ENCODE measurements at places on chromosomes 5 and 9. TPM values are rescaled to one million over a fixed set of nuclear protein-coding genes. Genes with fewer than 3 reads are reported as not detected.

Gene MSMP
- not detected for total RNA-seq

Gene GCNT4
- total RNA-seq = 7.2 TPM

DNA sequence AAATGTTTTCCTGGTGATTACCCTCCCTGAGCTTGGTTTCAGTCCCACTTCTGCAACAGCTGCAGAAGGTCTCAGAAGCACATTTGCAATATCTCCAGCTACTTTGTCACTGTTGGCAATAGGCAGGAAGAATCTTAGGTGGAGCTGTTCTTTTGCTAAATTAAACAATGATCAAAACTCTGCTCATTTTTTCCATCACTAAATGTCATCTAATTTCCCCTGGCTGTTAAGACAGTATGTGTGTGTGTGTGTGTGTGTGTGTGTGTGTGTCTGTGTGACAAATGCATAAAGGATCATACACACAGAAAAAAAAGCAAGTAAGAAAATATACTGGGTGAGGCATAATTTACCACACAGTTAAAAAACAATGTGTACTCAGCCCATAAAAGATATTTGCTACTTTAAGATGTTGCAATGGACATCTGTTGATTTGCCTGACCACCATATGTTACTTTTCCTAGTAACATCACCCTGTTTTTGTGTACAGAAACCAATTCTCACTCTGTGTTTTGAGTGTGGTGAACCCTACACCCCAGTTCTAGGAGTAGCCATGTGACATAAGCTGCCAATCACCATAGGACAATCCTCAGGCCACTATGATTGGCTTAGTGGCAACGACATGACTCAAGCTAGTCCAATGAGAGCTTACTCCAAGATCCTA, 572.6 kb upstream of the CLINT1 start:
- H3K4me3 ChIP-seq = no peak overlapping the region
- H3K27ac ChIP-seq = no peak overlapping the region
- no peak for DNase-seq
- H3K36me3 ChIP-seq = no peaks in the 10 kb centered on the region
- H3K4me1 ChIP-seq = peaks cover 11% of the 10 kb centered on the region

Gene GDNF
- not detected for total RNA-seq

Gene PLAC8L1
- total RNA-seq = not detected

Gene PSIP1
- total RNA-seq = 127 TPM

Gene F2RL1
- 2.1 TPM for total RNA-seq

- no peak overlapping the region for H3K27ac ChIP-seq
- no peaks in the 10 kb centered on the region for H3K36me3 ChIP-seq
Observed at GRCh38 chr9:130296783-130297055, 31.2 kb downstream of the HMCN2 start.

DNA sequence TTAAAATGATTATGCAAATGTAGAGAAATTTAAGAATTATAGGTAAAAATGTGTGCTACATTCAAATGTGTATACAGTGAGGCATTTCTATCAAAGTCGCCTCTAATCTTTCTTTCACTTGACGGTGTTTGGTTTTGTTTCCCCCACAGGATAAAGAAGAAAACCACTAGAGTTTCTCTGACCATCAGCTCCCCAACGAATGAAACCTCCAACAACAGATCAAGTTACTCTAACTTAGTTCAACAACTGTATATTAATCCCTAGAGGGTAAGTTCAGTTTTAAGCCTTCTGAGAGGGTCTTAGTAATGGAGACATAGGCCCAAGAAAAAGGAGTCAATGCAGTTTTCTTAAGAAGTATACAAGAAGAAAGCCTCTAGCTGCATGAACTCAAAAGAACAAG, 11.5 kb upstream of the MYOT start:
- H3K27ac ChIP-seq = no peak overlapping the region
- no peaks in the 10 kb centered on the region for H3K36me3 ChIP-seq
- DNase-seq = no peak
- no peak overlapping the region for H3K4me3 ChIP-seq

Gene CHSY3
- not detected for total RNA-seq

- no peaks in the 10 kb centered on the region for H3K4me1 ChIP-seq
- no peak for DNase-seq
- no peaks in the 10 kb centered on the region for H3K27me3 ChIP-seq
- H3K4me3 ChIP-seq = no peak overlapping the region
Observed at GRCh38 chr9:125587819-125588460, 119.1 kb downstream of the MAPKAP1 start.

Gene CXCL14
- not detected for total RNA-seq

GRCh38 chr5:127192150-127192549, 98.4 kb upstream of the MEGF10 start:
- H3K27me3 ChIP-seq = no peaks in the 10 kb centered on the region
- no peaks in the 10 kb centered on the region for H3K36me3 ChIP-seq
- DNase-seq = no peak

Gene CRB2
- total RNA-seq = not detected

Gene IL13
- total RNA-seq = not detected

DNA sequence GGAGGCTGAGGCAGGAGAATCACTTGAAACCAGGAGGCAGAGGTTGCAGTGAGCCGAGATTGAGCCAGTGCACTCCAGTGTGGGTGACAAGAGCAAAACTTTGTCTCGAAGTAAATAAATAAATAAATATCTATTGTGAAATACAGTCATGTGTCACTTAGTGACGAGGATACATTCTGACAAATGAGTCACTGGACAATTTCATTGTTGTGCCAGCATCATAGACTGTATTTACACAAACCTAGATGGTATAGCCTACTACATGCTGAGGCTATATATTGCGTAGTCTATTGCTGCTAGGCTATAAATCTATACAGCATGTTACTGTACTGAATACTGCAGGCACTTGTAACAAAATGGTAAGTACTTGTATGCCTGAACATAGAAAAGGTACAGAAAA, 61.1 kb upstream of the CCL21 start:
- no peaks in the 10 kb centered on the region for H3K4me1 ChIP-seq
- H3K27me3 ChIP-seq = peaks cover 5% of the 10 kb centered on the region
- no peaks in the 10 kb centered on the region for H3K36me3 ChIP-seq
- H3K27ac ChIP-seq = no peak overlapping the region
- no peak overlapping the region for H3K4me3 ChIP-seq

DNA sequence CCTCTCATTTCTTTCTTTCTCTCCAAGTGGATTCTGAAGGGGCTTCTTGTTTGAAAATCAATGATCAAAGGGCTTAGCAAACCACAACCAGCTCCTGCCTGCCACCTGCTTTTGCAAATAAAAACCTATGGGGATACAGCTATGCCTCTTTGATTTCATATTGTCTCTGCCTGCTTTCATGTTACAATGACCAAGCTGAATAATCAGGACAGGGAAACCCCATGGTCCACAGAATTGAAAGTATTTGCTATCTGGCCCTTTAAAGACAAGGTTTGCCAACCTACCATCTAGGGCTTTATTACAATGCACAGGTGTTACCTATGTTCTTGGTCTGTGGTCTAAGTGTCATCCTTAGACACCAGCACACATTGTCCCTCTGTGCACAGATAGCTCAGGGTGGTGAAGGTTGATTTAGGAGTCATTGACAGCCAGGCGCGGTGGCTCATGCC, 28.8 kb upstream of the PLIN2 start:
- H3K4me1 ChIP-seq = peaks cover 14% of the 10 kb centered on the region
- no peak overlapping the region for H3K4me3 ChIP-seq
- H3K27me3 ChIP-seq = no peaks in the 10 kb centered on the region
- H3K27ac ChIP-seq = no peak overlapping the region
- H3K36me3 ChIP-seq = no peaks in the 10 kb centered on the region

Gene SAPCD2
- total RNA-seq = 0.17 TPM

Gene AGXT2
- not detected for total RNA-seq

Gene AQP3
- total RNA-seq = 106 TPM

Gene SLC34A1
- total RNA-seq = not detected

Gene NR2F1
- not detected for total RNA-seq

GRCh38 chr5:144015961-144016360, 154.5 kb downstream of the YIPF5 start:
- no peak for DNase-seq
- H3K4me3 ChIP-seq = no peak overlapping the region
- H3K36me3 ChIP-seq = no peaks in the 10 kb centered on the region

DNA sequence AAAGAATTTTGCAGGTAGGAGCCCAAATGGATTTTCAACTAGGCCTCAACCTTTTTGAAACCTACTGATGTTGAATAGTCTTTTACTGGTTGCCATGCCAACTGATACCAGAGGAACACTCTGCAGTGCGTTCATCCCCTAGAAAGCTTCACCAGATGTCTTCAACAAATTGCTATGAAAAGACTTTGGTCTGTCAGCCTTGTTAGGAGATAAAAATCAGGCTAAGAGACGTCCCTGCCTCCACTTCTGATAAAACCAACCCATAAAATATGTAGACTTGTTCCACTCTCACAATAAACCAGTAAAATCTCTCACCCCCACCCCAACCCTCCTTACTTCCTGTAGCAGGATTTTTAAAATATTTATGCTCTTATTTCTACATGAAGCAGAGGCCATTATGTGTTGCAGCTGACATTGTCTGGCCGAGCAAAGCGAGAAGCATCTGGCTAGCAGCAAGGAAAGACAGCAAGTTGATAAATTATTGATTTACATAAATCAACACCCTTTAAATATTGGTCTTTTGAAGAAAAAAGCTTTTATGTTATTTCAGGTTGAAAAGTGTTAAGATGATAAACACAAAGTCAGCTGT, 428.7 kb downstream of the ISL1 start:
- DNase-seq = no peak
- no peak overlapping the region for H3K27ac ChIP-seq
- no peaks in the 10 kb centered on the region for H3K4me1 ChIP-seq
- no peak overlapping the region for H3K4me3 ChIP-seq
- H3K36me3 ChIP-seq = no peaks in the 10 kb centered on the region
- no peaks in the 10 kb centered on the region for H3K27me3 ChIP-seq

- H3K4me1 ChIP-seq = no peaks in the 10 kb centered on the region
- H3K36me3 ChIP-seq = no peaks in the 10 kb centered on the region
- H3K27me3 ChIP-seq = no peaks in the 10 kb centered on the region
- no peak overlapping the region for H3K27ac ChIP-seq
- no peak overlapping the region for H3K4me3 ChIP-seq
Observed at GRCh38 chr5:152593388-152593787, 188.3 kb upstream of the NMUR2 start.

GRCh38 chr9:74644023-74644422, 146.9 kb downstream of the RORB start:
- no peak overlapping the region for H3K27ac ChIP-seq
- no peak for DNase-seq
- H3K4me1 ChIP-seq = no peaks in the 10 kb centered on the region
- H3K4me3 ChIP-seq = no peak overlapping the region

DNA sequence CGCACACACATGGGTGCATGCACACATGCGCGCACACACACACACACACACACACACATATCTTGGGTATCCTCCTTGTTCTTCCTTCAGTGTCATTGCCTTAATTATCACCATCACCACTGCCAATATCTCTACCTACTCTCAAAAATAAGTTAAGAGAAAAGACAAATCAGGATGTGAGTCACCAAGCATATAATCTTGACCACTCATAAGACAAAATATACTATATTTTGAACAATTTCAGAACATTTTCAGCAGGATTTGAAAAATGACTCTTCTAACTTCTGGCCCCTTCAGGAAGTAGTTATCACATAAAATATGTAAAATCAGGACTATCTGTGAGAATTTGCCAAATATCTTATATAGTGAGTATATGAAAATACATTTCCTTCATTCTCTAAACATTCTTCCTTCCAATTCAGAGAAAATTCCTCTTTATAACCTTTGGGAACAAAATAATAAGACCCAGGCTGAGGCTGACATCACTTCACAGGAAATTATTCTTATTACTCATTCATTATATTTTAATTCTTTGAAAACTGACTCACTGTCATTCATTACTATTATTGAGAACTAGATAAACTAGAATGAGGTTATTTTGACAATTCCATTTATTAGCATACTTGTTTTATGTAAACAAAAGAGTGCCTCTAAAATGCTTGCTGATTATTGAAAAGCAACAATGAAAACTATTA, 772.0 kb upstream of the ACO1 start:
- H3K27ac ChIP-seq = no peak overlapping the region
- H3K4me3 ChIP-seq = no peak overlapping the region
- no peaks in the 10 kb centered on the region for H3K27me3 ChIP-seq
- no peak for DNase-seq
- H3K36me3 ChIP-seq = no peaks in the 10 kb centered on the region
- H3K4me1 ChIP-seq = no peaks in the 10 kb centered on the region

Gene MAP1B
- total RNA-seq = 0.06 TPM

Gene PLEKHG4B
- 0.36 TPM for total RNA-seq

Gene PCDHGA12
- total RNA-seq = not detected

Gene PLAA
- 30.1 TPM for total RNA-seq

Gene NR5A1
- total RNA-seq = not detected

- H3K4me1 ChIP-seq = no peaks in the 10 kb centered on the region
- DNase-seq = no peak
- no peaks in the 10 kb centered on the region for H3K27me3 ChIP-seq
- no peaks in the 10 kb centered on the region for H3K36me3 ChIP-seq
- H3K27ac ChIP-seq = no peak overlapping the region
- no peak overlapping the region for H3K4me3 ChIP-seq
Observed at GRCh38 chr5:173733021-173733420, 116.6 kb upstream of the BOD1 start.

DNA sequence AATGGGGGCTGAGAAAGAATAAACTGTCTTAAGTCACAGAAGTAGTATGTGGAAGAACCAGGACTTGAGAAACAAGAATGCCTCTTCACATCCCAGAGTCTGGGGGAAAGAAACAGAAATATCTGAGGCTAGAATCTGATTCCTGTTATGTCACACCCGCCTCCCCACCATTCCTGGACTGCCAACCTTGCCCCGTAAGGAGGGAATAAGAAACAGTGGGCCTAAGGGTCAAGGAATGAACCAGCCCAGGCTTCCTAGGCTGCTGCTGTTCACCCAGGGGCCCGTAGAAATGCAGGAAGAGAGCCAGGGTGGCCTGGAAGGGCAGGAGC, 4.3 kb downstream of the PCDH1 start:
- peaks cover 49% of the 10 kb centered on the region for H3K27me3 ChIP-seq
- H3K4me1 ChIP-seq = peaks cover 30% of the 10 kb centered on the region
- no peaks in the 10 kb centered on the region for H3K36me3 ChIP-seq
- no peak overlapping the region for H3K4me3 ChIP-seq
- DNase-seq = no peak
- no peak overlapping the region for H3K27ac ChIP-seq

DNA sequence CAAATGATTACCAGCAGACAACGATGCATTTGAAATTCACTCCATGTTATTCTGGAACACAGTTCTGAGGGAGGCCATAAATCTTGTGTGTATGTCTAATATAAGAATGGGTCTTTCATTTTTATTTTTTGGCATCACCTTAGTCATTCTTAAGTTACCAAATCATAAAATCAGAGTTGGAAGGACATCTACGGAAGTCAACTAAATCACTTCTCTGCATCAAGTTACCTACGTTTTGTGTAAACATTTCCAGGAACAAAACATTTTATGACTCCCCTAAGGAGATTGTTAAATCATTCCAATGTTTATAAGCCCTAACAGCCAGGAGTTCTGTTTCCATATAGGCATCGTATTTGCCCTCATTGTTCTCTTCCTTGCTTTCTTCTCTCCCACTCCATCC, 378.2 kb downstream of the FAM170A start:
- no peak overlapping the region for H3K27ac ChIP-seq
- H3K4me1 ChIP-seq = no peaks in the 10 kb centered on the region
- no peaks in the 10 kb centered on the region for H3K27me3 ChIP-seq
- no peak overlapping the region for H3K4me3 ChIP-seq

Gene PSMB7
- total RNA-seq = 71.7 TPM

All from CD4-positive, alpha-beta T cell (primary cell).